ENCODE measurements at places on chromosomes 13 and 19.

GRCh38 chr19:5850189-5850588, 1.1 kb downstream of the FUT3 start:
- no peak overlapping the region for H3K27ac ChIP-seq
- no peaks in the 10 kb centered on the region for H3K36me3 ChIP-seq
- H3K4me1 ChIP-seq = no peaks in the 10 kb centered on the region
- no peaks in the 10 kb centered on the region for H3K27me3 ChIP-seq
- no peak for DNase-seq

DNA sequence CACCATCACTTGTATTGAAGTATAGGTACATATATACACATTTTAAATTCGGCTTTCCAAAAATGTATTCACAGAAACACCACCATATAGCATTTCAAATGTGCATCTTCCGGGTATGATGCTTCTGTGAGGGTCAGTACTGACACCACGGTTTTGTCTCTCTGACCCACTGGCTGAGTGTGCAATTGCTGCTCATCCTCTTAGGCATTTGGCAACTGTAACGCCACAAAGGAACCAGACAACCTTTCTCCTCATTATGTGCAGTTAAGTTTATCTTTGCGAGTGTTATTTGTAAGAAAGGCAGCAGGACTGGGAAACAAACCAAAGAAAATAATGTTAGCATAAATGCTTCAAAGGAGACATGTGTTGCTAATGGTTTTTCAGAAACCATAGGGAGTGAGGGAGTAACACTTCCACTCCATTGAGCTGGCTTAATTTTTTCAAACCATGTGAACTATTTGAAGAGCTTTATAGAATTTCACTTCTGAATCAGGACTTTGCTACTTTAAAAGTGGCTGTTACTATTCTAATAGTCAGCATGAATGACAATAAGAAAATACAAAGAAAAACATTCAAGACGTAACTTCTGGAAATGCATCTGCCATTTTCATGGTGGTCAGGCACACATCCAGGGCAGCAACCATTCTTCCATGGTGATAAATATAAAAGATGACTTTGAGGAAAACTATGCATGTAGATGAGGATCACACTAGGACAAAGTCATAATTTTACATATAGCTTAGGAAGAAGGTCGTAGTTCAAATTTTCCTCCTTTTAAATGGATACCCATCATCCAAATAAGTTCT, 423.3 kb downstream of the MZT1 start:
- no peak overlapping the region for H3K27ac ChIP-seq
- H3K36me3 ChIP-seq = no peaks in the 10 kb centered on the region
- no peak overlapping the region for H3K4me3 ChIP-seq
- no peaks in the 10 kb centered on the region for H3K4me1 ChIP-seq
- DNase-seq = no peak

DNA sequence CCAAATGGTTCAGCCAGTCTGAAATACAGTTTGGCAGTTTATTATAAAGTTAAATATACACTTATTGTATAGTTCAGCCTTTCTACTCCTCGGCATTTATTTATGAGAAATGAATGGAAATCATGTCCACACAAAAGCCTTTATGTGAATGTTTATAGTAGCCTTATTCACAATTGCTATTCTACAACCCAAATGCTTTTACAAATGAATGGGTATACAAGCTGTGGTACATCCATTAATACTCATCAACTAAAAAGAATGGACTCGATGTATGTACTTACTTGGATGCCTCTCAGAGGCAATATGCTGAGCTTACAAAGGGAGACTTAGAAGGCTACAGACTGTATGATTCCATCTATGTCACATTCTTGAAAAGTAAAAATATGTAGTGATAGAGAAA, 150.7 kb downstream of the NBEA start:
- no peaks in the 10 kb centered on the region for H3K27me3 ChIP-seq
- H3K27ac ChIP-seq = no peak overlapping the region
- no peaks in the 10 kb centered on the region for H3K4me1 ChIP-seq
- H3K36me3 ChIP-seq = peaks cover 2% of the 10 kb centered on the region
- no peak overlapping the region for H3K4me3 ChIP-seq
- DNase-seq = no peak

DNA sequence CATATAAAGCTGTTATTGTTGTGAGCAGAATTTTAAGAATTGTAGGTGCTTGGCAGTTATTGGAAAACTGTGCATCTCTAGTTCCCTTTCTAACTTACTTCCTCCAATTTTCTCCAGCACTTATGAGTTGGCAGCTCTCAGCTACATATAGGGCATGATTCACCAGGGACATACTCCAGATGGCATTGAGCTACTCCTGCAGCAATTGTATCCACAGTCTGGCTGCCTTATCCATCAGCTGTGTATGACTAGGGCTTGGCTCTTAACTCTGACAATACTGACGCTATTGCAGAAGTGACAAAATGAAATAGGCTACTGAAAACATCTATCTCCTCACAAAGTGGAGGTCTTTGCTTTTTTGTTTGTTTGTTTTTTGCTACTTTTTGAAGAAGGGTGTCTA, 276.7 kb downstream of the POU4F1 start:
- H3K4me1 ChIP-seq = no peaks in the 10 kb centered on the region
- H3K4me3 ChIP-seq = no peak overlapping the region
- no peaks in the 10 kb centered on the region for H3K27me3 ChIP-seq
- H3K27ac ChIP-seq = no peak overlapping the region

GRCh38 chr19:961866-962620, 22.1 kb upstream of the WDR18 start:
- H3K4me1 ChIP-seq = no peaks in the 10 kb centered on the region
- H3K27me3 ChIP-seq = no peaks in the 10 kb centered on the region
- peaks cover 4% of the 10 kb centered on the region for H3K36me3 ChIP-seq
- H3K27ac ChIP-seq = no peak overlapping the region
- H3K4me3 ChIP-seq = no peak overlapping the region

DNA sequence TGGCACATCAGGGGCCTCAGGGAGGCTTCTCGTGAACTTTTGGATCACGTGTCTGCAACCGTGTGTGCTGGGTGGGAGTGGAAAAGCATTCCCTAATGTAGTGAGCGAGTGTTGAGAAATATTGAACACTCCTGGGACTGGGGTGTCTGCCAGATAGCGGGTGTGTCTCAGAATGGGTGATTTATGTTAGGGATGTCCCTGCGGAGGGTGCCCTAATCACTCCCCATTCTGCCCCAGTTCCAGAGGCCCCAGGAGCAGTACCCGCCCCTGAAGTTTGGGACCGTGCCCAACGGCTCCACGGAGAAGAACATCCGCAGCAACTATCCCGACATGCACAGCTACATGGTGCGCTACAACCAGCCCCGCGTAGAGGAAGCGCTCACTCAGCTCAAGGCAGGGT, 24.2 kb upstream of the GRWD1 start:
- H3K27me3 ChIP-seq = peaks cover 16% of the 10 kb centered on the region
- H3K4me1 ChIP-seq = peaks cover 12% of the 10 kb centered on the region
- H3K4me3 ChIP-seq = no peak overlapping the region
- no peak for DNase-seq

DNA sequence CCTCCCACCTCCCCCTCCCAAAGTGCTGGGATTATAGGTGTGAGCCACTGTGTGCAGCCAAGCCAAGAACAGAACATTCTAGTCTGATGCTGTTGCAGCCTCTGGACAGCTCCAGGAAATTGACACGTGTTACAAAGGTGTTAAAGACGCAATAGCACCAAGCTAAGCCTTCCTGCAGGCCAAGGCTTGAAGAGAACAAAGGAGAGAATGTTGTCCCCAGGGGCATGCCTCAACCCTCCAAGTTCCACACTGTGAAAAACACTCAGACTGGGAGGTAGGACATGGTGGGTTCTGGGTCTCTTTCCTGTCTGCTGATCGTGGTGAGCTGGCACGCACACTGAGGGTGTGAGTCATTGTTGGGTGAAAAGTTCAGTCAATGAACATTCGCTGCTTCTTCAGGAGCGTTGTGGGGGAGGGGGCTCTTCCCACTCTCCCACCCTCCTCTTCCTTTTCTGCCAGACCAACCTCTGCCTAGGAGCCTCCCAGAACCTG, 5.3 kb upstream of the PTPRS start:
- peaks cover 1% of the 10 kb centered on the region for H3K36me3 ChIP-seq
- DNase-seq = no peak
- H3K4me3 ChIP-seq = no peak overlapping the region

DNA sequence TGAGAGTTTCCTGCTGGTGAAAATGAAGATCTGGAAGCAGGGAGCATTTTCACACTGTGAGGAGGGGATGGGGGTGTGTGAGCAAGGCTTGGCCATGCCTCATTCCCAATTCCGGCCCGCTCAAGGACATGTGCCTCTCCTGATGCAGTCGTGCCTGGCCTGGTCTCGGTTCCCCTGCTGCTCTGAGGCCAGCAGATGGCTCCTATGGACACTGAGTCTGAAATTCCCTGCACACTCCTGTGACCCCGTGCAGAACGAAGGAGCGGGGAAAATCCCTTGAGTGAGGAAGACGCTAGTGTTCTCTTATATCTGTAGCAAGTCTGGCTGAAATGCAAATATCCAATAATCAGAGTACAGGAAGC, 363 bp upstream of the ZNF763 start:
- H3K4me3 ChIP-seq = peak overlapping the region; percentile 87
- H3K4me1 ChIP-seq = peaks cover 23% of the 10 kb centered on the region

- H3K27ac ChIP-seq = no peak overlapping the region
- H3K27me3 ChIP-seq = no peaks in the 10 kb centered on the region
- H3K36me3 ChIP-seq = peaks cover 11% of the 10 kb centered on the region
- DNase-seq = no peak
- no peak overlapping the region for H3K4me3 ChIP-seq
- no peaks in the 10 kb centered on the region for H3K4me1 ChIP-seq
Measured at GRCh38 chr13:113554333-113554700, 30.2 kb upstream of the TFDP1 start.

DNA sequence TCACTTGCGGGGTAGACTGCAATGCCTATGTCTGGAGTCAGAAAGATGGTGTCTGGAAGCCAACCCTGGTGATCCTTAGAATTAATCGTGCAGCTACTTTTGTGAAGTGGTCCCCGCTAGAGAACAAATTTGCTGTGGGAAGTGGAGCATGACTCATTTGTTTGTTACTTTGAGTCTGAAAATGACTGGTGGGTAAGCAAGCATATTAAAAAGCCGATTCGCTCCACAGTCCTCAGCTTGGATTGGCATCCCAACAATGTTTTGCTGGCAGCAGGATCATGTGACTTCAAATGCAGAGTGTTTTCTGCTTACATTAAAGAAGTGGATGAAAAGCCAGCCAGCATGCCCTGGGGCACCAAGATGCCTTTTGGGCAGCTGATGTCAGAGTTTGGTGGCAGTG, 9.5 kb upstream of the ERVV-1 start:
- H3K4me1 ChIP-seq = no peaks in the 10 kb centered on the region
- H3K36me3 ChIP-seq = no peaks in the 10 kb centered on the region
- no peak overlapping the region for H3K4me3 ChIP-seq
- no peak overlapping the region for H3K27ac ChIP-seq

DNA sequence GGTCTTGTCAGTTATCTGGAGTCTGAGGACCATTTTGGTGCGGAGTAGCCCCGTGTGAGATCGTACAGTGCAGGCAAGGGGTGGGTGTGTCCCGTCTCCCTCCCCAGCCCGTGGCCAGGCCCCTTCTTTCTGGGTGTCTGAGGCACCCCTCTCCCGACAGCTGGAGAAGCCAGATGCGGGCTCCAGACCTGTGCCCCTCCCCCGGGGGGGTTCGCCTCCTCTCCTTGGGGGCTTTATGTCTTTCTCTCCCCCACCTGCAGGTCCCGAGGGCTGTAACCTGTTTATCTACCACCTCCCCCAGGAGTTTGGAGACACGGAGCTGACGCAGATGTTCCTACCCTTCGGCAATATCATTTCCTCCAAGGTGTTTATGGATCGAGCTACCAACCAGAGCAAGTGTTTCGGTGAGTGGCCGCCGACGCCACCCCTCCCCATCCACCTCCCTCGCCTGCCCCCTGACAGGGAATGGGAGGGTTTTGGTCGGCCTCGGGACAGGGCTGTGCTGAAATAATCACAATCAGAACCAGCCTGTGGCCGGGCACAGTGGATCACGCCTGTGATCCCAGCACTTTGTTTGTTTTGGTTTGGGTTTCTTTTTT, 65.6 kb downstream of the CELF5 start:
- H3K36me3 ChIP-seq = peaks cover 4% of the 10 kb centered on the region
- no peak for DNase-seq
- no peak overlapping the region for H3K27ac ChIP-seq
- H3K27me3 ChIP-seq = peaks cover 30% of the 10 kb centered on the region
- no peak overlapping the region for H3K4me3 ChIP-seq
- H3K4me1 ChIP-seq = peaks cover 2% of the 10 kb centered on the region

GRCh38 chr13:41944635-41945397, 16.1 kb downstream of the VWA8 start:
- no peaks in the 10 kb centered on the region for H3K27me3 ChIP-seq
- no peak overlapping the region for H3K27ac ChIP-seq
- DNase-seq = no peak
- peaks cover 10% of the 10 kb centered on the region for H3K4me1 ChIP-seq
- H3K36me3 ChIP-seq = peaks cover 8% of the 10 kb centered on the region
- no peak overlapping the region for H3K4me3 ChIP-seq

DNA sequence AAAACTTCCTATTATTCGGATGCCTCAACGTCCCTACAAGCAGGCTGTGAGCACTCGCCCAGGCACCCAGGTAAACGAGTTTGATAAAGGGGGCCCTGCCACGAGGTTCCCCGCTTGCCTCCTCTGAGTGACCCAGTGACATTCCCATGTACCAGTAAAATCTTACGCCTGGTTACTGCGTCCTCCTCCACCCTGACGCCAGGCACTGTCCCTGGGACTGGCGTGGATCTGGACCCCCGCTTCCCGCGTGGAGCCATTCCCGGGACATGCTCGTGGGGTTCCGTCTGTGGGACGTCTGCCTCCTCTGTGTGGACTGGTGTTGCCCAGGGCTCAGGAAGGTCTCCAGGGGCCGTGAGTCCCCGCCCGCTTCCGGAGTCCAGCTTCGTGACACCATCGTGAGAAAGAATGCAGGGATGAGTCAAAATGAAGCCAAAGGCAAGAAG, 407 bp upstream of the ZNF550 start:
- H3K36me3 ChIP-seq = peaks cover 10% of the 10 kb centered on the region
- H3K4me1 ChIP-seq = peaks cover 34% of the 10 kb centered on the region
- peaks cover 9% of the 10 kb centered on the region for H3K27me3 ChIP-seq
- no peak for DNase-seq

GRCh38 chr19:2394442-2395292, 32.7 kb downstream of the TIMM13 start:
- H3K27ac ChIP-seq = peak overlapping the region; percentile 66
- H3K4me1 ChIP-seq = peaks cover 6% of the 10 kb centered on the region
- no peak for DNase-seq
- H3K36me3 ChIP-seq = peaks cover 3% of the 10 kb centered on the region
- peaks cover 4% of the 10 kb centered on the region for H3K27me3 ChIP-seq

DNA sequence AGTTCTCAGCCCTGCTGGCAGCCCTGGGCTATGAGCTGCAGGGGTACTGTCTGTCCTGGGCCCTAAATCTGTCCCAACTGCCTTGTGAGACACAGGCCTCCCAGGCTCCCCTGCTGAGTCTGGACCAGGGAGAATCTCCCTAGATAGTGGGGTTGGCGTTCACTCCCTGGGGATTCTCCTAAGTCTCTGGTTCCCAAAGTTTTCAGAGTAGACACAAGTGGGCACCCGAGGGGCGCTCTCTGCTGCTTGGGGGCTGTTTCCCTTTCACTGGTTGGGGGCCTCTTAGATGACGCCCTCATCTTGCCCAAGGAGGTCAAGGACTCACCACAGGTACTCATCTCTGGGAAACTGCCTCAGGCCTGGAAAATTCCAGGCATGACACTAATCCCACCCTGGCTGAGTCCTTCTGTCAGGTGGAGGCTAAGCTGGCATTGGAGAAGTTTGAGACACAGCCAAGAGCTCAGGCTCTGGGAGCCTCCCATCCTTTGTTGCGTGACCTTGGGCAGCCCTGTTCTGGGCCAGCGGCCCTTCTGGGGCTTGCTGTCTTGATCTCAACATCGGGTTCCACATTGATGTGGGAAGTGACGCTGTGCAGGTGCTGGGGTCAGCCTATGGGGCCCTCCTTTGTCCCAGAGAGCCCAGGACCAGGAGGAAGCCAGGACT, 3.9 kb downstream of the RPL18A start:
- H3K4me3 ChIP-seq = no peak overlapping the region
- peaks cover 38% of the 10 kb centered on the region for H3K4me1 ChIP-seq
- no peak for DNase-seq
- peak overlapping the region; percentile 78 for H3K27ac ChIP-seq
- peaks cover 46% of the 10 kb centered on the region for H3K36me3 ChIP-seq

Data from central memory CD8-positive, alpha-beta T cell (primary cell).